LHCN-M2 (cell line): ENCODE measurements at places on chromosomes 13 and 19. TPM values are rescaled to one million over a fixed set of nuclear protein-coding genes. Genes with fewer than 3 reads are reported as not detected.

COL4A2 gene
- 67.4 and 77.5 TPM in 2 replicates for total RNA-seq

SULT2B1 gene
- not detected in 2 replicates for total RNA-seq

BEST2 gene
- 0.45 and 0.98 TPM in 2 replicates for total RNA-seq

UGGT2 gene
- total RNA-seq: 36.7 and 41.6 TPM in 2 replicates

DNA sequence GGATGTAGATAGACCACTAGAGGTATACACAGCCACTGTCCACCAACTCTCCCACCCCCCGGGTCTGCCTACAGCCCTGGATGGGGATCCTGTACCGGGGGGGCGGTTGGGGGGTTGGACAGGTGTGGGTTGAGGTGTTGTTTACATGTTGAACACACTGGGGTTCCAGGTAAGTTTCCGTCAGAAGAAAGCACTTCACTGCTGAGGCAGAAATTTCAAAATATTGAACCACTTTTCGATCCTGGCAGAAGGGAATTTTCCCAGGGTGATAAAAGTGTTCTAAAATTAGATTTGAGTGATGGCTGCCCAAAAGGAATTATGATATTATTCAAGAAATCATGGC lies 6.6 kb upstream of the CEACAM16 start:
- no peak for DNase-seq

- DNase-seq: no peak
These were observed 12.1 kb upstream of the KLK14 start for GRCh38 chr19:51094696-51095279.

GRCh38 chr13:90448466-90449037 lies 898.9 kb upstream of the MIR17HG start:
- no peak for DNase-seq
